Central memory CD4-positive, alpha-beta T cell (primary cell): ENCODE measurements at places on chromosomes 6 and 20.

GRCh38 chr6:134692008-134692407 is 257.9 kb downstream of the ALDH8A1 start:
- DNase-seq = no peak

GRCh38 chr20:10671919-10672623 is 1.7 kb downstream of the JAG1 start:
- DNase-seq = no peak

DNA sequence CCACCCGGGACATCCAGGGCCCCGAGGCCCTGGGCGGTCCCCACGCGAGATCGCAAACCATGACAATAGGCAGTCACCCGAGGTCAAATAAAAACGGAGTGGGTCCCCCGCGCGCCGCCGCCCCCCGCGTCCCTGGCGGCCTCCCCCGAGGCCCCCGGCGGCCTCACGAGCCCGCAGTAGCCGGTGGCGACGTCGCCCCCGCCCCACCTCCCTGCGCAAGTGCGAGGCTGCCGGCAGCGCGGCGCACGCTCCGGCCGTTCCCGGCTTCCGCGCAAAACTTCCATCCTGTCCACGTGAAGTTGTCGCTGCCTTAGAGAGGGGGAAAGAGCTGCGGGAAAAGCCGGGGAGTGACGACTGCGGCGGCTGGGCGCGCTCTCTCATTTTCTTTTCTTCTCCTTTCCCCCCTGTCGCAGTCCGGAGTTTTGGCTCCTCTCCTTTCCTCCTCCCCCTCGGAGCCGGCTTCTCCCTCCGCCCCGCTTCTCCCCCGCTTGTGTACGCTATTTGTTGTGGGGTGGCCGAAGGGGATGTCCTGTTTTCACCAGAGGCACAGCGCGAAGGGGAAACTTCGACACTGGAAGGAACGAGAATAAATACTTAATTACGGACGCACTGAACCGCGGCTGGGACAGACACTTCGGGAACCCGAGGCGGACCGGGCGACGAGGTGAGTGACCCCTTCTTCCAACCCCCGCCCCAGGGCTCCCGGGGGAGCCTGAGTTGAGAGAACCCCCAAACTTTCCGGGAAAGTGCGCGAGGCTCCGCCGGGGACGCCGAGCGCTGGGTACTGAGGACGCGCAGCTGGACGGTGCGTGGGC is at the start of gene EYA4:
Gene EYA4, plus strand, starts transcription at position 272 of the 815 bp plus-strand sequence. CDS start 33,424 bp downstream, outside the sequence.
- DNase-seq = no peak

GRCh38 chr6:71411882-71412281 is 123.3 kb downstream of the OGFRL1 start:
- DNase-seq = no peak

DNA sequence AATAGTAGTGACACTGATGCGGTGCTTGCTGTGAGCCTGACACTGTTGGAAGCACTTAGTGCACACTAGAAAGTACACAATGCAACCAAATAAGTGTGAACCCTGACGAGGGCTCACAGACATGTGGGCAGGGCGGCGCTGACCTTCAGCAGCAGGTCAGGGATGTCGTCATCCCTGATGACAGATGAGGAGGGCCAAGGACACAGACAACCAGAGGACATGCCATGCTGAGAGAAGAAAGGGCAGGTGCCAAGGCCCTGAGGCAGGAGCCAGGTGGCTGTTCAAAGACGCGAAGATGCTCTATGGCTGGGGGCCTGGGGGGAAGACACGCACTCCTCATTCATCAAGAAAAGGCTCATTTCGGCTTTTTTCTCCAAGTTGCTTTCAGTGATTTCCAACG is 176.4 kb upstream of the CST7 start:
- no peak for DNase-seq

GRCh38 chr6:69349771-69350170 is 447.0 kb downstream of the LMBRD1 start:
- no peak for DNase-seq

- DNase-seq = no peak
Measured at GRCh38 chr6:4903121-4903520, 100.7 kb downstream of the RPP40 start.
